ENCODE measurements at places on chromosomes 6 and 20.

DNA sequence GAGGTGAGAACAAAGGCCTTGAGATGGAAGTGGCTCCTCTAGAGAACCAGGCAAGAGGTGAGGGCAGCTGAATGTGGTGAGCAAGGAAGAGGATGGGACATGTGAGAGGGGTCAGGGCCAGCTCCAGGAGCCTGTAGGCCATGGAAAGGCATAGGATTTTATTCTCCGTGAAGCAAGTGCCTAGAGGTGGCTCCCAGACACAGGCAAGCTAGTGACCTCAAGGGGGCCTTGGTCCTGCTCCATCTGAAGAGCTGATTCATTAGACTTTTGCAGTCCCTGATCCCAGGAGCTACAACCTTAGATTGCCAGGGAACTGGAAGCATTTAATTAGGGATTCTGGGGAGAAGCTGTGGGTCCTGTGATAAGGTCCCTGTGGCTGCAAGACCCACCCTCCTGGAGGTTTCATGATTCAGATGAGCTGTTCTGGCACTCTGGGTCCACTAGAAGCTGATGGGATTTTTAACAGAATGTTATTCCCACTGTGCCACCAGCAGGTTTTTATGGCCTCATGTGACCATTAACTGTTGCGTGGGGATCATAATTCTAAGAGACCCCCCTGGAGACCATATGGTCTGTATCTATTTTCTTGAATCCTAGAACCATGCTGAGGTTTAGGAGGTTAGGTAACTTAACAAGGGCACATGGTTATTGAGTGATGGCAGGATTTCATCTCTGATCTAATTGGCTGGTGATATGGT lies 90.5 kb downstream of the ELOVL5 start:
- no peak for DNase-seq

- DNase-seq, result peak; percentile 57
Measured at GRCh38 chr6:15349379-15349778, 103.5 kb downstream of the JARID2 start.

GRCh38 chr6:105921781-105922180 lies 164.4 kb upstream of the PRDM1 start:
- DNase-seq, result no peak

GRCh38 chr6:106422534-106422933 lies 62.0 kb downstream of the CRYBG1 start:
- no peak for DNase-seq

GRCh38 chr6:5619249-5619648 lies 357.9 kb downstream of the FARS2 start:
- DNase-seq, result no peak

DNA sequence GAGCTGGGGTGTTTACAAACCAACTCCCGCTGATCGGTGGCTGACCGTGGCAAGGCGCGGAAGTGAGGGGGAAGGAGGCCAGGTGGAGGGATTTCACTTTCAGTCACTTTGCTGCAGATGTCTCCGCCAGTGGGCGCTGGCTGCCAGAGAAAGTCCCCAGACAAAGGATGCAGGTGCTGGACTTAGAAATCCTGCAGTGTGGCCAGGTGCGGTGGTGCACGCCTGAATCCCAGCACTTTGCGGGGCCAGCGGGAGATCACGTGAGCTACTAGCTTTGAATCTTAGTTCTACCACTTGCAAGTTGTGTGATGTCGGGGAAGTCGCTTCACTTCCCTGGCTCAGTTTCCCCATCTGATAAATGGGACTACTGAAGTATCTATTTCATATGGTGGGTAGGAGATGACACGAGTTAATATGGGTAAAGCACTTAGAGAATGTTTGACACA lies 180.4 kb downstream of the ZNF217 start:
- no peak for DNase-seq

GRCh38 chr20:23774081-23774480 lies 23.3 kb upstream of the CST1 start:
- DNase-seq, result no peak

DNA sequence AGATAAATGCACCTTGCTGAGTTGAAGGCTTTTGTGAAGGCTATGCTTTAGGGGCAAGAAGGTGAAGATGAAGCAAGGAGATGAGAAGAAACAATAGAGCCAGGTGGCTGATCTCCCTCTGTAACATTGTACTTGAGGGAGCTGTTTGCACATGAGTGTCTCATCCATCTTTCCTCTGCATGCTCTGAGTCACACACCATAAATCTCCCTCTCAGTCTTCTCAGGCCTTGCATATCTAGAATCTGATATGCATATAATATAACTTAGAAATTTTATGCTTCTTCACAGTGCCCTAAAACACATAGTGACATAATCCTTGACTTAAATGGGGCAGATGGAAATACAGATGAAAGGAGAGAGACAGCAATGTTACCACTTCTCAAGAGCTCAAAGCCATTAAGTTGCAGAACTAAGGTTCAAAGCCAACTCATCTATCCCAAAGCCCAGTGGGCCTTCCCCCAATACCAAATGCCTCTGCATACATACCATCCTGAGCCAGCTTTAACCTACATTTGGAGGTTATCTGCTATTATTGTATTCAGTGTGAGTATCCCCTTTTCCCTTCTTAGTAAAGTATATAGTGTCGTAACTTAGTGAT lies 62.4 kb upstream of the STXBP5 start:
- DNase-seq, result peak; percentile 23

- no peak for DNase-seq
Measured at GRCh38 chr20:8983478-8984345, 85.2 kb upstream of the PLCB4 start.

GRCh38 chr6:2979819-2980464 lies 8.6 kb upstream of the SERPINB6 start:
- no peak for DNase-seq

DNA sequence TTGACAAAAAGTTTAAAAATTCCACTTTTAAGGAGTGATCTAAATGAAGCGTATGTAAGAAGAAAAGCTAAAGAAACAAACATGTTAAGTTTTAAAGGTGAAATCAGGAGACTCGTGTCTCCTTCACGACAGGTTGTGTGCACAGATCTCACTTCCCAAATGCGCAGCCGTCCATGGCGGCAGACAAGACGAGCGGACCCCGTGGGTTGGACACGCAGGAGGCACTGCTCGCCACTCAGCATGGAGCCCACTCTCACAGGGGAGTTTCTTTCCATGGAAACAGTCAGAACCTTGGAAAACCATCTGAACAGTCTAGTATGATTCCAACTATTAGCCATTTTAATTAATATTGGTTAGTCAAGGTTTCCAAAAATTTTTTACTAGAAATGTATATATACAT lies 48.9 kb downstream of the WDR27 start:
- DNase-seq, result no peak

DNA sequence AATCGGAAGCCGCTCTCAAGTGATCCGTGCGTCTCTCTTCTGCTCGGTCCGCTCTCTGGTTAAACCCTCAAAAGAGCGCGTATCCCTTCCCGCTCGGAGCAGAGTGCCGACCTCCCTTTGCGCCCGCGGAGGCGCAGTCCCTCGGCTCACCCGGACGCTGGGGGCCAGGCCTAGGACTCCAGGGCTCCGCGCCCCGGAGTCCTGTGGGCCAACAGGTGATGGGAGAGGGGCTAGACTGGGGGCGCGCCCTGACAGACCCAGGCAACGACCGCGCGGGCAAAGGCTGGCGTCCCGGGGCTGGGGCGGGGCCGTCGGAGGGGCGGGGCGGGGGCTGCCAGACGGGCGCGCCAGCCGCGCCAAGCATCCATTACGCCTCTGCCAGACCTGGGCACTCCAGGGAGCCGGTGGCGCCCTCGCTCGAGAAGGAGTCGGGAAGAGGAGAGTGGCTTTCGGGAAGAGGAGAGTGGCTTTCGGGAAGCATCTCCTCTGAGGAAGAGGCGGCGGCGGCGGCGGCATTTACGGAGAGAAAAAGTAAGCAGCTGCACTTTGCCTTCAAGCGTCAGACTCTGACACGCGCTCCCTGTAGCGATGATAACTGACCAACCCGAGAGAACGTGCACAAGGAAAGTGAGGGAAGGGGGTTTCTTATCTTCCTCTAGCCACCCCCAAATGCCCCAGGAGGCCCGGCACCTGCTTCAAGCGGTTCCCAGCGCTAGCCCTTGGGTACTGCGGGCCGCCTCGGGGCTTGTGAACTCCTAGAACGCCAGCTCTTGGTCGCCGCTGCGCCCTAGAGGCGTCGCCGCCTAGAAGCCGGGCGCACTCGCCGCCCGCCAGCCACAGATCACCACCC lies 2.6 kb downstream of the EPHA7 start:
- no peak for DNase-seq

GRCh38 chr6:95802978-95803377 lies 212.8 kb upstream of the FUT9 start:
- no peak for DNase-seq

GRCh38 chr20:50498071-50498776 lies 12.0 kb upstream of the PTPN1 start:
- peak; percentile 55 for DNase-seq

GRCh38 chr6:4608361-4609115 lies 167.7 kb upstream of the CDYL start:
- DNase-seq, result no peak

Measured in AG08395 (cell line).